Smooth muscle cell of trachea (primary cell): ENCODE measurements at places on chromosomes 11 and 22. TPM values are rescaled to one million over a fixed set of nuclear protein-coding genes. Genes with fewer than 3 reads are reported as not detected.

Gene PNPLA5
- total RNA-seq, result 0.50 TPM in 1 of 2 replicates, not detected in the other

Gene DEFB131B
- not detected in 2 replicates for total RNA-seq

Gene F2
- 0.17 TPM in 1 of 2 replicates, not detected in the other for total RNA-seq

Gene PAMR1
- total RNA-seq, result 141 and 670 TPM in 2 replicates

Gene SYT8
- not detected in 2 replicates for total RNA-seq

Gene DEUP1
- not detected in 2 replicates for total RNA-seq

Gene GAS2L1
- total RNA-seq, result 11.3 and 15.4 TPM in 2 replicates

Gene GAS2
- total RNA-seq, result 0.17 and 1.3 TPM in 2 replicates

Gene TRIM48
- total RNA-seq, result not detected in 2 replicates

Gene JRKL
- 12.7 and 18.6 TPM in 2 replicates for total RNA-seq

Gene CLMP
- 222 and 262 TPM in 2 replicates for total RNA-seq

Gene IGHMBP2
- 11.6 and 12.4 TPM in 2 replicates for total RNA-seq

Gene CST6
- 0.17 TPM in 1 of 2 replicates, not detected in the other for total RNA-seq

Gene C22orf31
- 0.15 TPM in 1 of 2 replicates, not detected in the other for total RNA-seq

Gene IFTAP
- 33.7 and 46.5 TPM in 2 replicates for total RNA-seq

Gene OR10G4
- total RNA-seq, result not detected in 2 replicates
